ENCODE measurements at places on chromosomes 5 and 9.

DNA sequence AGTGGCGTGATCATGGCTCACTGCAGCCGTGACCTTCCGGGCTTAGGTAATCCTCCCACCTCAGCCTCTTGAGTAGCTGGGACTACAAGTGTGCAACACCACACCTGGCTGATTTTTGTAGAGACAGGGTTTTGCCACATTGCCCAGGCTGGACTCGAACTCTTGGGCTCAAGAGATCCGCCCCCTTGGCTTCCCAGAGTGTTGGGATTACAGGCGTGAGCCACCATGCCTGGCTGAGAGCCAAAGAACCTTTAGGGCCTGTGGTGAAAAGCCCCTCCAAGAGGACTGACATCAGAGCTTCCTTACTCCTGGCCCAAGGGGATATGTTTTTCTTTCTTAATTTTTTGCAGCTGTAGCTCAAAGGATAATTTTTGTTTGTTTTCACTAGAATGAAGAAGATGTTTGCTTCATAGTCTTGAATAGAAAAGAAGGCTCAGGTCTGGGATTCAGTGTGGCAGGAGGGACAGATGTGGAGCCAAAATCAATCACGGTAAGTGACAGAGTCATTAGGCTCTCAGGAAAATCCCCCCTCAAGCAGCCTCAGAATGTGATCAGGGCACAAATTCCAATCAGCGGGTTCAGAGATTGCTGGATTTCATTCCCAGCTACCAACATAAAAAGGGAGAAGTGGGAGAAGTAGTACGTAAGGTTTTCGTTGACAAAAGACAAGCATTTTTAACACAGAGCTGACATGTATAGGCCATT is 77.1 kb downstream of the GOLPH3 start:
- DNase-seq: no peak

DNA sequence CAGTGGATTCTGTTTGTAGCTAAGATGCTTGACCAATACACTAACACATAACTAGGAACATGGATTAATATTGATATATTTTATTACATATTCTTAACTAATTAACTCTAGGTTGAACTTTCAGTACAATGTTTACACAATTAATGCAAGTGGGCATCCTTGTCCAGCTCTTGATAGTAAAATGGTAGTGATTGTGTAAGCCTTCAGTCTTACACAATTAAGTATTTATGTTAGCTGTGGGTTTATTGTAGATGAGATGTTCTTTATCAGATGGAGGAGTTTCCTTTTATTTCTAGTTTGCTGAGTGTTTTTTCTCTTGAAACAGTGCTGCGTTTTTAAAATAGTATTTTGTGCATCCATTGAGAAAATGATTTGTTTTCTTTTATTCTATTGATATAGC is 1210.8 kb downstream of the CDH12 start:
- peak; percentile 32 for DNase-seq

- DNase-seq: peak; percentile 45
Observed at GRCh38 chr9:69885474-69885929, 64.9 kb downstream of the CFAP95 start.

GRCh38 chr9:14935106-14935751 is 25.0 kb upstream of the FREM1 start:
- no peak for DNase-seq

DNA sequence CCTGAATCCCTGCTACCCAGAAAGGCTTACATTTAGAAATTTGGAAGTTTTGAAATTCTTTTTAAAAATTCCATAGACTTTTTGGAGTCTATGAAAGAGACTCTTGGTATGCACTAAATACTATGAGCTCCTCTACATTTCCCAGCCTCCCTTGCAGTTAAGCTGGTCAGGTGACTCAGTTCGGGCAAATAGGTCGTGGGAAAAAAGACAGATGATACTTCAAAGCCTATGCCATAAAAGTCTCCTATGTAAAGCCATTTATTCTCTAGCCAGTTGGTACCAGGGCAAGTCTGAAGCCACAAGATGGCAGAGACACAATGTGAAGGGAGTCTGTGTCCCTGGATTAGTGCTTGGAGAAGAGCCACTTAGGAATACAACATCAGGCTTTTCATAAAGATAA is 101.8 kb downstream of the BOD1 start:
- peak; percentile 30 for DNase-seq

GRCh38 chr5:164345173-164345849 is 839.9 kb downstream of the MAT2B start:
- peak; percentile 47 for DNase-seq

GRCh38 chr5:45491368-45491767 is 204.8 kb downstream of the HCN1 start:
- no peak for DNase-seq

DNA sequence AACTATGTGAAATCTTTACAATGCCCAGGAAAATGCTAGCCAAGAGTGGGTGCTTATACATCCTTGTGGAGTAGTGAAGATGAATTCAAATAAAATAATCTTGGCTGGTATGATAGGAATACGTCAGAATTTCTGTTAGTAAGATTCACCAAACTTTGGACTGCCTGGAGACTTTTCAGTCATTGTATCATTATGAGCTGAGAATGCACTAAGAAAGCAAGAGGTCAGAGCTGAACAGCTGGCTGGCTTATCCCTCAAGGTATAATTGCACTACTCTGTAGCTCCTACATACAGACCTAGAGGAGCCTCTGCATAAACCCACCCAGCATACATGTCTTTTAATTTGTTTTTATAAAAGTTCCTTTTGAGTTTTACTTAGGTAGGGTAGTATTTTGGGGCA is 568.5 kb upstream of the RIOK2 start:
- DNase-seq: no peak

GRCh38 chr5:74643111-74643562 is 2.6 kb upstream of the ENC1 start:
- peak; percentile 98 for DNase-seq

GRCh38 chr9:82406456-82407085 is 418.0 kb downstream of the SPATA31D1 start:
- no peak for DNase-seq

DNA sequence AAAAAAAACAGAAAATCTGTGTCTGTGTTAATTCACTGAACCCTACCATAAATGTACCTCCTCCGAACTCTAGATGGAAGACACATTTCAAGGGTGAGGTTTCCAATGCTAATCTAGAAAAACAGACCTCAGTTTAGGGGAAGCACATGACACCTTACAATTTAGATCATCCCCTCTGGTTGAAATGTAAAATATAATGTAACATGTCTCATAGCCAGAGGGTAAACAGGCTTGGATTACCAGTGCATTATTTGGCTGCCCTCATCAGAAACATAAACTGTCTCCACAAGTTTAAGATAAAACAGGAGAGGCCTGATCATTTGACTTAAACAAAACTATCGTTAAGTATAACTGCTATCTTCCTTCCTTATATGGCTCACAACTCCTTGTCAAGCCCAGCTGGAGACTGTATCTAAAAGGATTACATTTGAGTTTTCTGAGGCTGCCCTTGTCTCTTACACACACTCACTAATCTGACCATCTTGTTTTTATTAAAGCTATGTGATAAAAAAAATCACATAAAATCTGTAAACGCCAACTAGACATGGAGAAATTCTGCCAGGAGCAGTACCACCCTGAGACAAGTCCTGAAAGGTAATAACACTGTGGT is 105.7 kb downstream of the LURAP1L start:
- peak; percentile 54 for DNase-seq

- DNase-seq: peak; percentile 30
Observed at GRCh38 chr9:95229230-95229915, 88.1 kb downstream of the FANCC start.

GRCh38 chr9:35028341-35028740 is 38.8 kb downstream of the DNAJB5 start:
- DNase-seq: peak; percentile 42

GRCh38 chr5:84273517-84273883 is 111.2 kb downstream of the EDIL3 start:
- DNase-seq: no peak

GRCh38 chr5:134545070-134545868 is 19.8 kb downstream of the JADE2 start:
- DNase-seq: no peak

DNA sequence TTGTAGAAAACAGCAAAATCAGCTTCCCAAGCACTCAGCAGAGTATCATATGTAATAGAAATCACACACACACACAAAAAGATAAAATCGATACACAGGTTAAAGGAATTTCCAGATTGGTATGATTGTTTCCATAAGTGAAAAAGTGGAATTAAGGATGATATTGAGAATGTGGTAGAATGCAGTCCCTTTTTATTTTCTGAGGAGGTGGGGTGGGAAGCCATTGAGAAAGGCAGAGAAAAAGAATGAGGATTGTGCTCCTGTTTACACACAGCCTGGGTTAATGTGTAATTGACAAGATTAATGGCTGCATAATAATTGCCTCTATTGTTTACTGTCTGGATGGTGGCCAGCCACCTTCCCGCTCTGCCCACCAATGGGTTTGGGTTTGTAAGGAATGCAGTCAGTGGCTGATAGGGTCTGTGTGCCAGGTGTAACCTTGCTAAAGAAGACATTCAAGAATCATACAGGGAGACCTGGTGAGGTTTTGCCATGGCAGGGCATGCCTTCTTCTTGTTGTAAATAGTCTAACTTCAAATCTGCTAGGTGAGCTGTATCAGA is 177.2 kb upstream of the MAP3K1 start:
- DNase-seq: no peak

DNA sequence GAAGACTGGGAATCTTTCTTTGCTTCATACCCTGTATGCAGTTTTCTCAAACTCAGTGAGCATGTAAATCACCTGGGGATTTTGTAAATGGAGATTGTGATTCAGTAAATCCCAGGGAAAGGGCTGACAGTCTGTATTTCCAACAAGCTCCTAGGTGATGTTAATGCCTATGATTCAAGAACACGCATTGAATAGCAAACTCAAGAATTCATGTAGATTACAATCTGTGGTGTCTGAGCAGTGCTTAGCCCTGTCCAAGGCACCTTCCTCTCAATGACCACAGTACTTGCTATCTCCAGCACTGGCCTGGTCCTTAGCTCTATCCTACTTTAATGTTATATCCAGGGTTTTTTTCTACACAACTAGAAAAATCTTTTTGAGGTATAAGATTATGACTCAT is 721.4 kb upstream of the MEF2C start:
- DNase-seq: no peak

DNA sequence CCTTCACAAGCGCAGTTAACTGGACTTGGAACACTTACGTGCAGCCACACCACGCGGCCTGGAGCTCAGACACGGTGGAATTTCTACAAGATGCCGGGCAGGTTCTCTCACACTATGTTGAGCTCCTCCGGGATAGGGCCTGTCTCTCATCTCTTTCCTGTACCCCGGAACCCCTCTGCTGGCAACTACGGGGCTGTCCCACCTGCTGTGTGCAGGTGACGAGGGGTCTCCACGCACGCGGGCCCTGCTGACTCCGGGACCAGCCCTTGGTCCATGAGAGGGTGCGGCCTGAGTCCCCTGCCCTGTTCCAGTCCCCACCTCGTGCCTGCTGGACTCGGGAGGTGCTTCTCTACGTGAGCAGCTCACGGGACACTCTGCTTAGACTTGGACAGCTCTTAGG is 40.1 kb downstream of the SLC6A3 start:
- no peak for DNase-seq

DNA sequence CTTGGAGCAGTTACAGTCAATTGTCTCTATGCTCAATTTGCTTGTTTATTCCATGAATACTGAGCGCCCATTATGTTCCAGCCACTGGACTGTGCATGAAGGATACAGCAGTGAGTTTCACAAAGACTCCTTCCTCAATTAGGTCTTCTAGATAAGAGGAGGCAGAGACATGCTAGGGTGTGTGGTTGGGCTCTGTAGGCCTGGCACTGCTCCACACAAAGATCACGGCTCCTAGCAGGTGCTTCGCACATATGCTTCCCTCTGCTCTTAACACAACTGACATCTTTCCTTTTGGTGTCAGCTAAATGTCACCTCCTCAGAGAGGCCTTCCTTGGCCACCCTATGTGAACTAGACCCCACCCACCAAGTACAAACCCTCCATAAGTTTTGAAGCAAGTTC is 10.9 kb downstream of the IL12B start:
- DNase-seq: no peak

DNA sequence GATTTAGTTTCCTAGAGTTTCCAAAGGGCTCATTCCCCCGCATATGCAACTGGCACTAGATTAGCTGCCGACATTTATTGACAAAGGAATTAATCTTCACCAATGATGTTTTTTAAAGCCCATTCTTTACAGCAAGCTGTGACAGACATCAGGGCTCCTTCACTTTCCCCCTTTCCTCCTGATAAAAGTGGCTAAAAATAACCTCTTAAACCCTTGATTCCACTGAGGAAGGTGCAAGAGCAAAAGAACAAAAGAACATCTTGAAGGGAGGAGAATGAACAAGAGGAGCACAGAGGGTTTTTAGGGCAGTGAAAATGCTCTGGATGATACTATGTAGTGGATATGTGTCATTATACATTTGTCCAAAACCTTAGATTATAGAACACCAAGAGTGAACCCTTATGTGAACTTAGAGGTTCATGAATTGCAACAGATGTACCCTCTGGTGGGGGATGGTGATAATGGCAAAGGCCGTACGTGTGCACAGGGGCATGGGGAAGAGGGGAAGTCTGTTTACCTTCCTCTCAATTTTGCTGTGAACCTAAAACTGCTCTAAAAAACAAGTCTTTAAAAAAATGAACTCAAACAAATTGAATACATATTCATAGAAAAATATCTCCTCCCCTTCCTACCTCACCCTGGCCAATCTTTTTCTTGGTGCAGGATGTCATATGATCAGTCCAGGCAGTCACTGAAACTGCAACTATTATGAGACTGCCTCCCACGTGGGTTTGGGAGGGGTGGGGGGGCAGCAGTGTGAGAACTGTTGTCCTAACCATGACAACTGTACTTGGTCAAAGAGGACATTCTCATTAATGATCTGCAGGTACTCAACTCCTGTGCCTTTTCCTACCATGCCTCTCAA is 83.0 kb downstream of the MARCHF3 start:
- DNase-seq: no peak

DNA sequence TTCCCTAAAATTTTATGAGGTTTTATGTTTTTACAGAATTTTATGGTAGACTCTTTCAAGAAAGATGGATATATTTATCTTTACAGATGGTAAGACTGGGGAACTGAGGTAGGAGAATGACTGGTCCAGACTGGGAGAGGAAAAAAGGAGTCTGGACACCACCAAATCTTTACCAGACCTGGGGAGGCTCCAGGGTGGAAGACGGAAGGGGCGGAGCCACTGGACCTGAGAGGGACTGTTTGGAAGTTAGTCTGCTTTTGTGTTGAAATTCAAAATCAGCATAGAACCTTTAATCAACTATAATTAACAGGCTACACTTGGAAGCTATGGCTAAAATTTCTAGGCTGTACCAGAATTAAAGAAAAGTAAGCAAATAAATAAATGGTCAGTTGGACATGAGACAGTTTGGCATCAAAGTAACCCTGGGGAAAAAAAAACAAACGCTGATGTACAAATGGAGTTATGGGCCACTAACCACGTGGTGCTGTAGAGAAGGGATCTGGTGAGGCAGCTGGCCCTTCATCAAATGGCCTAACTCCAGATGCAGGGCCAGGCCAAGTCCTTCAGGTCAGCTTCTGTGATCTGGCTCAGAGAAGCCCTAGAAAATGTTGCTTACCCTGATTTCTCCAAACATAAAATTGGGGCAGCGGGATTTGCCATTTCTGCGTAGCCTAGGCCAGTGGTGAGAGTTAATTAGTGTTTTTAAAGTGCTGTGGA is 155.1 kb downstream of the ARSB start:
- DNase-seq: no peak

- no peak for DNase-seq
Observed at GRCh38 chr5:143229896-143230675, 173.4 kb downstream of the NR3C1 start.

GRCh38 chr5:130502702-130503101 is 598.4 kb downstream of the CHSY3 start:
- no peak for DNase-seq
